ENCODE measurements at places on chromosomes 4 and X.

DNA sequence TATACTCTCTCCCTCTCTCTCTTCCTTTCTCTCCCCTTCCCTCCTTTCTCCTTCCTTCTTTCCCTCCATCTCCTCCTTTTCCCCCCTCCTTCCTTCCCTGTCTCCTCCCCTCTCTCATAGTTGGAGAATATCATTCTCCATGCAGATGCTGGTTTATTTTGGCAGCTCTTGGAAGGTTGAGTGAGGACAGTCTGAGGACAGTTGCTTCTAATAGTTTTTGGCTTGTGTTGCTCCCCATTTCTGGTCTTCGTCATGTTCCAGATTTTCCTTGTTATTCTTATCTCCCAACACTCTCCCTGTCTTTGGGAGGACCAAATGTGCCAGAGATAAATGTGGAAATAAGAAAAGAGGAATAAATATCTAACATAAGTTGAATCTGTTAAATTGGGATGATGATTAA lies 263.0 kb downstream of the FRMPD4 start:
- no peaks in the 10 kb centered on the region for H3K27me3 ChIP-seq
- H3K4me3 ChIP-seq, result no peak overlapping the region
- DNase-seq, result no peak
- H3K27ac ChIP-seq, result no peak overlapping the region
- H3K4me1 ChIP-seq, result no peaks in the 10 kb centered on the region
- no peaks in the 10 kb centered on the region for H3K36me3 ChIP-seq

DNA sequence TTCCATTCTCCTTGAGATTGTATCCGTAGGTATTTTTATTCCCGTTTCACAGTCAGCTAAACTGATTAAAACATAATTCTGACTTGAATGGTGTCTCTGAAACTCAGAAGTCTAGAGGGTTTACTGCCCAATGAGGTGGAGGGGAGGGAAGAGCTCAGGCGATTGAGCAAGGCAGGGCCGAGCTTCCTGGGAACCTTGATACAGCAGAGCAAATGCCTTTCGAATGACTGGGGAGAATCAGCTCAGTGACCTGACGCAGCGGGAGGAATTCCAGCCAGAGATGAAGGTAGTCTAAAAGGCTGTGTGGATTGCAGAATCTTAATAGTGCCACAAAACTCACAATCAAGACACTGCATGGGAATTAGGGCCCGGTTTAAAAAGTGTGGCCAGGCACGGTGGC lies 233.6 kb downstream of the EVC2 start:
- no peaks in the 10 kb centered on the region for H3K4me1 ChIP-seq
- H3K36me3 ChIP-seq, result no peaks in the 10 kb centered on the region
- H3K27ac ChIP-seq, result no peak overlapping the region
- no peak for DNase-seq
- no peak overlapping the region for H3K4me3 ChIP-seq
- no peaks in the 10 kb centered on the region for H3K27me3 ChIP-seq

- H3K27me3 ChIP-seq, result no peaks in the 10 kb centered on the region
- H3K4me3 ChIP-seq, result no peak overlapping the region
- no peak overlapping the region for H3K27ac ChIP-seq
- no peaks in the 10 kb centered on the region for H3K36me3 ChIP-seq
- no peaks in the 10 kb centered on the region for H3K4me1 ChIP-seq
These were observed 53.9 kb downstream of the ENPP6 start for GRCh38 chr4:184163813-184164212.

- no peaks in the 10 kb centered on the region for H3K4me1 ChIP-seq
- no peak overlapping the region for H3K27ac ChIP-seq
- no peak overlapping the region for H3K4me3 ChIP-seq
- H3K27me3 ChIP-seq, result no peaks in the 10 kb centered on the region
- no peaks in the 10 kb centered on the region for H3K36me3 ChIP-seq
- no peak for DNase-seq
These were observed 612.2 kb downstream of the DMD start for GRCh38 chrX:32599156-32599555.

DNA sequence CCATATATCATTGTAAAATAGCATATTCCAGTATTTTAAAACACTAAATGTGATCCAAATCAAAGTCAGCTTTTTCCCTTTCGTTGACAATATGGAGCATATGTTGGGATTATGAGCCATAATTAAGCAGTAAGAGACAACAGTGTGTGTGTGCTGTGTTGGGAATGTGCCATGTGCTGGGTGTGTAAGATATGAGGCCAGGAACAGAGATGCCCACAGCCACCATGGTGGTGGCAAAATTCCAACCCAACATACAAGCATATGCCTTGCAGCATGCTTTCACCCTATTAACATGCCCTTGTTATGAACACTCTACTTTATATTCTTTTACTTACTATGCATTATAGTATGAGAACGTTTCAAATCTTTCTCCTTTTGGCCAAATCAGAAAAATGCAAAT lies 1560.4 kb upstream of the TENM3 start:
- no peak overlapping the region for H3K4me3 ChIP-seq
- no peak overlapping the region for H3K27ac ChIP-seq
- no peaks in the 10 kb centered on the region for H3K36me3 ChIP-seq

DNA sequence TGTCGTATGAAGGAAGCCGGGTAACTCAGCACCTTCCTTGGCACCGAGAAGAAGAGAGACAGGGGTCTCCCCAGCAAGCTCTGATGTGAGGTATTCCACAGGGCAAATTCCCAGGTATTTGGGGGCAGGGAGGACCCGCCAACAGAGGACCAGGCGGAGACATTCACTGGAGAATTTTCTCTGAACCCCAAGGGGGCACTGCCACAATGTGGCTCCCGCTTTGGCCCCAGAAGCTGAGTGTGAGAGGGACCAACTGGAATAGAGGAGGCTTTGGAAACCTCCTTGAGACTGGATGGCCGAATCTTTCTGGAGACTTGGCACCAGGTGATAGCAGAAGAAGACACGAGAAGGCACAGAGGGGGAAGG lies 735 bp upstream of the GABRE start:
- H3K4me3 ChIP-seq, result no peak overlapping the region
- H3K27ac ChIP-seq, result no peak overlapping the region
- H3K27me3 ChIP-seq, result no peaks in the 10 kb centered on the region
- no peak for DNase-seq
- no peaks in the 10 kb centered on the region for H3K36me3 ChIP-seq

GRCh38 chr4:54077812-54078211 lies 13.4 kb upstream of the CHIC2 start:
- no peaks in the 10 kb centered on the region for H3K36me3 ChIP-seq
- DNase-seq, result no peak
- no peaks in the 10 kb centered on the region for H3K4me1 ChIP-seq
- no peaks in the 10 kb centered on the region for H3K27me3 ChIP-seq

GRCh38 chrX:45229348-45229747 lies 28.7 kb upstream of the DIPK2B start:
- no peak overlapping the region for H3K27ac ChIP-seq
- H3K27me3 ChIP-seq, result no peaks in the 10 kb centered on the region
- no peak for DNase-seq
- no peaks in the 10 kb centered on the region for H3K36me3 ChIP-seq

DNA sequence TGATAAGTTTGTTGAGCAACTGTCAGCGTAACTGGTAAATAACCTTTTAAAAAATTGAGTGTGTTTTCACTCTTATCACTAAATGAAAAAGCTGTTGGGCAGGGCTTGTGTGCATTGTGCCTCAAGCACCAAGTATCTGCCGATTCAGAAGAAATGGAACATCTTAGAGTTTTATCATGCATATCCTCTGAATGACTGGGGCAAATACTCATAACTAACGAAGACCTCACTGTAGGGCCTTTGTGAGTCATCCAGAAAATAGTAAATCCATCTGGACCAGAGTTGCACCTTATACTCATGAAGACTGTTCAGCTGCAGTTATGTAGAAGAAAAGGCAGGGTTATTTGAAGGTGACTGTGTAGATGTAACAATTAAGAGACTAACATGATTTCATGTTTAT lies 222.1 kb downstream of the CAMK2D start:
- no peak overlapping the region for H3K27ac ChIP-seq
- DNase-seq, result no peak
- no peaks in the 10 kb centered on the region for H3K27me3 ChIP-seq
- no peaks in the 10 kb centered on the region for H3K36me3 ChIP-seq
- H3K4me3 ChIP-seq, result no peak overlapping the region

Data from MM.1S (cell line).